ENCODE measurements at places on chromosomes 11 and 22.

DNA sequence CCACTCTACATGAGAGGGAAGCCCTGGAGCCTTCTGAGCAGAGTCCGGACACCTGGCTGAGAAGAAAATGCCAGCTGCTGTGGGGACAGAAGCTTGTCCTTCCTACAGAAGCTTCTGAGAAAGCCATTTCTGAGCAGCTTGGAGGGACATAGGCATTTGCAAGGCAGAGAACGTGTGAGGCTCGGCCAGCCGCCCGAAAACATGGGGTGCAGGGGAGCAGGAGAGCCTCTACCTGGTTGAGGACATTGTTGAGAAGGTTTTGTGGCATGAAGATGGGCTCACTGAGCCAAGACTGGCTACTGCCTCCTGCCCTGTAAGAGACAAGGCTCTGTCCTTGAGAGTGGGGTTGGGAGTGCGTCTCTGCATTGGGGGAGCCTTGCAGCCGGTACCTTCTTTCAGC is 25.3 kb downstream of the SAMM50 start:
- DNase-seq: no peak

GRCh38 chr11:132177106-132177505 is 806.7 kb downstream of the NTM start:
- DNase-seq: no peak

- no peak for DNase-seq
Measured at GRCh38 chr11:113849713-113850112, 25.7 kb downstream of the USP28 start.

- DNase-seq: no peak
Measured at GRCh38 chr11:117303646-117304315, 12.3 kb downstream of the BACE1 start.

DNA sequence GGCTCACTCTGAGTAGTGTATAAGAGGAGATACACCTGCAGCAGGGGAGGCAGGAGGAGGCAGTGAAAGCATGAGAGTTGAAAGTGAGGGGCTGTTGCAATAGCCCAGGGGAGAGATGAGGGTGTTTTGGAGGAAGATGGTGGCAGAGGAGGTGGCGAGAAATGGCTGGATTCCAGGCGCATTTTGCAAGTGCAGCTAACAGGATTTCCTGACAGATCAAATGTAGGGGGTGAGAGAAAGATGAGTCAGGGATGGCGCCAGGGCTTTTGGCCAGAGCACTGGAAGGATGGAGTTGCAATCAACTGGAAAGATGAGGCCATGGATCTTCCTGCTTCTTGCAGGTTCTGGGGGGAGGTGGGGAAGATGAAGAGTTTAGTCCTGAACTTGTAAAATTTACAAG is 16.8 kb upstream of the TSPAN18 start:
- DNase-seq: no peak

DNA sequence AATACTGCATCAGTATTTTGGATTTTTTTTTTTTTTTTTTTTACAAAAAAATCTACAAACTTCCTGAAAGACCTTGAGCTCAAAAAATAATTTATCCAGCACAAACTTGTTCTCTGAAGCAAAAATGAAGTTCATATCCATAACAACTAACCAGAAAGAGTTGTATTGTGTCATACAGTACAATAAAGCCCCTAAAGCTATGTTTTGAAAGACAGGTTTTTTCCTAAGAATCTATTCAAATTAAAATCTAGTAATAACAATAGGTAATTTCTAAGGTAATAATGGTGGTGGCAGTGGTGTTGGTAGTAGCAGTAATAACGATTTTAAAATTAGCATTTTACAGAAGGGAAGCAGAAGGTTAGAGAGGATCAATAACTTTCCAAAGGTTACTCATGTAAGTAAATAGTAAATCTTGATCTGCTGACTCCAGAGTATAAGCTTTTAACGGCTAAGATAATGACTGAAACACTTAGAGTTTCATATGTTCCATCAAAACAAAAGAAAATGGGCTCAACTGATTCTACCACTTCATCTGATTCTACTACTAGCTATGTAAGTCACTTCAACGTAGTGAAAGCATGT is 53.3 kb upstream of the GAB2 start:
- no peak for DNase-seq

DNA sequence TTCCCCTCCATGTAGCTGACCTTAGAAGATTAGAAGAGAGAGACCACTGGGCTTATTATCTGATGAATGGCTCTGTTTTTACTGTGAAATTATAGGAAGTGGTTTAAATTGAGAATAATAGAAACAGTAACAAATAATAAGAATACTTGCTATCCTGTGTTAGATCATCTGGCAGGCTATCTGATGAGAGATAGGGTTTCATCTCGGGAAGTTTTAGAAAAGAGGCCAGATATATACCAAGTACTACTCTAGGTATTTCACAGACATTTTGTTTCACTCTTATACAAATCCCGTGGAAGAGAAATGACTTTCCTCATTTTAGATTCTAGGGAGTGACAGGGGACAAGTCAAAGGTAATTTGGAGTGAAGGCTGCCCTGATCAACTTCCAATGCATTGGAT is 198.4 kb downstream of the MAML2 start:
- no peak for DNase-seq

GRCh38 chr11:1927026-1927847 is 7.7 kb downstream of the TNNT3 start:
- DNase-seq: no peak

- DNase-seq: no peak
Measured at GRCh38 chr11:80441821-80442220, 1001.0 kb upstream of the TENM4 start.

- peak; percentile 39 for DNase-seq
Measured at GRCh38 chr22:50102946-50103345, 13.1 kb downstream of the MOV10L1 start.

DNA sequence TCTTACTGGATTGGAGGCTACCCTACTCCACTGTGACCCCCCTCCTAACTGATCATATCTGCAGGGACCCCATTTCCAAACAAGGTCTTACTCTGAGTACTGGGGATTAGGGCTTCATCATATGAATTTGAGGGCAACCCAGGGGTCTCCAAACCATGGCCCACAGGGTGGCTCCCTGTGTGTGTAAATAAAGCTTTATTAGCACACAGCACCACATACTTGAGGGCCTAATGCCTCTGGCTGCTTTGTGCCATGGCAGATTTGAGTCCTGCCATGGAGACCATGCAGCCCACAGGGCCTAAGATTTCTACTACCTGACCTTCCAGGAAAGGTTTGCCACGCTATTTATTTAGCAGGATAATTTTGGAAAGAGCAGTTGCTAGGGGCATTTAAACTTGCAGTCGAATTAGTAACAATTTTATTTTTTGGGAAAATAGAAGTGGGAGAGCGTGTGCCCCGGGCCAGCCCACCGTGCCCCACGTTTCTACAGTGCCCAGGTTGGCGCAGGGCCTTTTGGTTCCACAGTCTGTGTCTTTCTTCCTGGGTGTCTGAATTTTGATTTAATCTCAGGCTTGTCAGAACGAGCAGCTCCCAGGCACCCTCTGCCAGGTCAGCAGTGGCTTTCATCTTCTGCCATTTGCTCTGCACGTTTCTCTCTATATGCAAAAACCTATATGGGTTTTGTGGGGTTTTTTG is 92.3 kb downstream of the KCNQ1 start:
- DNase-seq: no peak

DNA sequence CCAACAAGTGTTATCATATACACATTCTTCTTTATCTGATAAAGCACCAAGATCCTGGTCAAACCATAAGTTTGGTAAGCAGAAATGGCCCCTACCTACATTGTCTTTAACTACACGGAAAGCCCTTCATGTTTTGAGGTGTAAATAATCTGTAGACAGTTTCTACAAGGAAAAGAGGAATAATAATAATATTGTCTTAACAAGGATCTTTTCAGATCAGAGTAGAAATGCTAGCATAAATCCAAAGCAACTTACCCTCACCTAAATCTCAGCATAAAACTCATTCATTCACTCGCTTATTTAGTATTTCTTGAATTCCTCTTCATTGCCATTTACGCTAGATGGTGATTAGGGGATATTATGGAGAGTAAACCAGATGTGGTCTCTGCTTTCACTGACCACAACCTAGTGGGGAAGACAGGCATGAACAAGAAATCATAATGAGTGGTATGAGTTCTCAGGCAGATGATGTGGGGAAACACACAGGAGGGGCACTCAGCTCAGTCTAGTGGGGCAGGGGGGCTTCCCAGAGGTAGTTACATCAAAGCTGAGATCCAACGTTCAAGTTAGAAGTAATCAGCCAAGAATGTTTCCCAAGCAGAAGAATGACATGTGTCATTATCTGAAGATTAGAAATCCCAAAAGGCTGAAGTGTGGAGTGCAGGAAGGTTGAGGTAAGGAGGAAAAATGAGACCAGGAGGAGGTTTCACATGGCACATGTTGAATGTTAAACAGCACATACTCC is 65.4 kb upstream of the ZC3H12C start:
- DNase-seq: no peak

DNA sequence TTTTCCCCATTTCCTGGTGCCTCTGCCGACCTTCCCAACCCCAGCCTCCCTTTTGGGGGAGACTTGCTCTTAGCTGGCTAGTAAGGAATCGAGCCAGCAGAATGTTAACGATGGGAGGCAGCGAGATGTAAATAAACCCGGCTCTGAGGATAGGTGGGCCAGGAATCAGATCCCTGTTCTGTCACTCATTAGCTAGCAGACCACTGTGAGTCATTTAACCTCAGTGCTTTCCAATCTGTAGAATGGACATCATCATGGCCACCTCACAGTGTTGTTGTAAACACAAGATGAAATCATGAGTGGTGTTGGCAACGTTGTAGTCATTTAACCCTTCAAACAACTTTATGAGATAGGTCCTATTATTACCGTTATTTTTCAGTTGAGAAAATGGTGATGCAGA is 208.6 kb downstream of the KIRREL3 start:
- no peak for DNase-seq

DNA sequence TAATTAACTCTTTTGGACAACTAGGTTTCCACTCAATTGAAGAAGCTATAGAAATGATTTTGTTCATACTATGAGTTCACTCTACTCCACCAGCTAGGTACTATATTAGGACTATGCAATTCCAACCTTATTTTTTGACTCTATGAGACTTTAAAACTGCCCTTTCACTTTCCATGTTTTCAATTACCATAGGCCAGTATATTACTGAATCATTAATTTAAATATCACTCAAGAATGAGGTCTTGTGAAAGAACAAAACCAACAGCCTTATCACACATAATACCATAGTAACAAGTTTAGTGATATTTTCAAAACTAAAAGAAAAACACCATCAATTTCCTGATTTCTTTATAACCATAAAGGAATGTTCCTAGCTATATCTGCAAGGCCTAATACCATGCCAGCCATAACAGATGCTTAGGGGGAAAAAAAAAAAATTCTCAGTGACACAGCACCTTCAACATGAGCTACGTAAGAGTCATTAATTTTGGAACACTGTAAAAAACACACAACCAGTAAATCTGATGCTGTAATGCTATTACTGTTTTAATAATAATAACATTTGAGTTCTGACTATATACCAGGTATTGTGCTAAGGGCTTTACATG is 6.1 kb downstream of the DCUN1D5 start:
- DNase-seq: no peak

DNA sequence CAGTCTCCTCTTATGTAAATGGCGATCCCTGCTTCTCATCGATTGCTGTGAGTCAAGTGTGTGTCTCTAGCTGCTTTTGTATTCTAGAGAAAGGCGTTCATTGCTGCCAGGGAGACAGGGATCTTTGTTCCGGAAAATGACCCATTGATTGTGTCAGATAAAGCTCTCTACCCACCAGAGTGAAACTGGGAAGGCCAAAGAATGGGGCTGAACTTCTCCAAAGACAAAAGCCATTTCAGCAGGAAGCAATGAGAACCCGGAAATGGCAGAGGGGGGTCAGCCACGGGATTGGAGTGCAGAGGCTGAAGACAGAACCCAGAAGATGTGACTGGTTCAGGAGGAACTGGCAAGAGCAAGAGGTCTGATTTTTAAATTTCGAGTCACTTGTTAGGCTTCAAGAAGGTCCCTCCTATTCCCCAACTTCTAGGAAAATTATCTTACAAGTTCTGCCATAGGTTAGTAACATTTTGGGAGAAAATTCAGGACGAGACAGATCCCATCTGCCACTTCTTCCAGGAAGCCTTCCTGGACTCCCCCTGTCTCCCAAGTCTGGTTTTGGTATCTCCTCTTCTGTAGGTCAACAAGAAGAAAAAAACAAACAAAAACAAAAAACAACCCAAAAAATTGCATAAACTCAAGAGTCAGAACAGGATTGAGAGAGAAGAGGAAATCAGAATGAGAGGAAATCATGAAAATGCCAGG is 110.6 kb downstream of the NECTIN1 start:
- DNase-seq: no peak

DNA sequence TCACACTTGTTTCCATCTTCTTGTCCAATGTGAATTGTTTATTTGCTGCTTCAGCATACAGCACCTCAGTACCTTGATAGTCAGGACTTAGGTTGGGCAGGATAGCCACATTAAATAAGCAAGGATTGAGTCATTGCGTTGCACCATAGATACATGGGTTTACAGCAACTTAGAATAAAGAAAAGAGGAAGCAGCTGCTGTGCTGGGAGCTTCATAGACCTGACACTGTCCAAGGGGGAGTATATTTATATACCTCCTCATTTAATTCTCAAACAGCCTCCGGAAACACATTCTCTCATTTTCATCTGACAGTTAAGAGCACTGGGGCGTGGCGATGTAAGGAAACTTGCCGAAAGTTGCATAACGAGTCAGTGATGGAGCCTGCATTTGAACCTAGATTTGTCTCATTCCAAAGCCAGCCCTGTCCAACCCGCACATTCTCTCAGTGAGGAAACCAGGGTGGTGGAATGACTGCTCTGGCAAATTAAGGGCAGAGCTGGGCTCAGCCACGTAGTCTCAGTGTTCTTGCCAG is 42.2 kb downstream of the UBASH3B start:
- peak; percentile 96 for DNase-seq

GRCh38 chr11:124380585-124380984 is 3.7 kb downstream of the OR8B2 start:
- no peak for DNase-seq

- DNase-seq: no peak
Measured at GRCh38 chr11:111349191-111349695, 29.8 kb downstream of the POU2AF1 start.

DNA sequence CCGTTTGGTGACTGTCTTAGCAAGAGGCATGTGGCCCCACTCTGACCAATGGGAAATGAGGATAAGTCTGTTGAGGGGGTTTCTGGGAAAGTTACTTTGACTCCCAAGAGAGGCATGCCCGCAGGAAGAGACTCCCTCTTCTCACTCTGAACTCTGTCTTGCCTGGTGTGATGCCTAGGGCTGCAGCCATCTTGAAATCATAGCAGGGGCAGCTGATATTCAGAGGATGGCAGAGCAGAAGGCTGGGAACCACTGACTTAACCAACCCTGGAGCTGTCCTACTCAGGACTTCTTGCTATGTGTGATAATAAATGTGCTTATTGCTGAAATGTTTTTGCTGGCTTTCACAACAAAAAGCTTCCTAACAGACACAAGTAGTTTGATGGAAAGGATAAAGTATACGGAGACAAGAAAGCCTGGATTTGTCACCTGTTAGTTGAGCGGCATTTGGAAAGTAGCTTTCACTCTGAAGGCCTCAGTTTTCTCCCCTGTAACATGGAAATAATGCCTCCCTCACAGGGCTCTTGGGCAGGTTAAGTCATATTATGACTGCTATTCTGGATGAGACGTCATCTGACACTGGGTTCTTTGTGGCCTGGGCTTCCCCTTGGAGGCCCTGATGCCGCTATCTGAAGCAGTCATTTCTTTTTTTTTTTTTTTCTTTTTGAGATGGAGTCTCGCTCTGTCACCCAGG is 128.5 kb downstream of the CEP164 start:
- DNase-seq: no peak

- no peak for DNase-seq
Measured at GRCh38 chr11:67371911-67372320, 1.5 kb downstream of the CLCF1 start.
